ENCODE measurements at places on chromosomes 12 and 14.
A peak's percentile ranks its signal among the peaks of the same experiment; 100 is the strongest.

DNA sequence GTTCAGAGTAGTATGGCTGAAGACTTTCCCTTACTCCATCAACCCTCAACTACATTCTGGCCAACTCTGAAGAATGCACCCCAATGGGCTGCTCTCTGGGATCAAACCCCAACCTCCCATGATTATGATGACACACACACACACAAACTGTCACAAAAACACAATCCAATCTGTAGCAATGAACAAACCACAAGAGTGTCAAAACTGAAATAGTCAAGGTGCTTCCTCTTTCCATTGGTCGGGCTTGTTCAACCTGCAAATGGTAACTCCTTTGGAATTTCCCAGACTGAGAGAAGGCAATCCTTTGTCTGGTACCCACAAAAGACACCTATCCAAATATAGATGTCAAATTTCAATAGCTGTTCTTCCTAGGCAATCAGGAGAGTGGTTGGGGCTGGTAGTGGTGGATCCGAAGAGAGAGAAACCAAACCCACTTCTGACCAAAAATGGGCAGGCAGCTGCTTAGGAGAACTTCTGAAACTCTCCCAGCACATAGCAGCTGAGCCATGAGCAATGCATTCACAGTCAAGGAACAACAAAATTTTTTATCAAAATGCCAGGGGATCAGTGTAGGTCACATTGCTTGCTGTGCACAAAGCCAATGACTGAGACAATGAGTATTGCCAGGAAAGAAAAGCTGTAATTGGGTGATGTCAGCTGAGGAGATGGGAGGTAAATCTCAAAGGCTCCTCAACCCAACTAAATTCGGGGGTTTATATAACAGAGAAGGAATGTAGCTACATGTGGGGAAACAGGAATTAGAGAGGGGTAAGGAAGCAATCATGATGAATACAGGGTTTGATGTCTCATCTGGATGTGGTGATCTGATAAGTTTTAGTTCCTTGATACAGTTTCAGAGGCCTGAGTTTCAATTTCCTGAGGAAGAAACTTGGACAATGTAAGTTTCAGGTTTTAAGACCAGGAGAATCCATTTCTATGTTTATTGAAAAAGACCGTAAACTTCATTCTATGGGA is 191.4 kb downstream of the KITLG start:
- no peak for DNase-seq

DNA sequence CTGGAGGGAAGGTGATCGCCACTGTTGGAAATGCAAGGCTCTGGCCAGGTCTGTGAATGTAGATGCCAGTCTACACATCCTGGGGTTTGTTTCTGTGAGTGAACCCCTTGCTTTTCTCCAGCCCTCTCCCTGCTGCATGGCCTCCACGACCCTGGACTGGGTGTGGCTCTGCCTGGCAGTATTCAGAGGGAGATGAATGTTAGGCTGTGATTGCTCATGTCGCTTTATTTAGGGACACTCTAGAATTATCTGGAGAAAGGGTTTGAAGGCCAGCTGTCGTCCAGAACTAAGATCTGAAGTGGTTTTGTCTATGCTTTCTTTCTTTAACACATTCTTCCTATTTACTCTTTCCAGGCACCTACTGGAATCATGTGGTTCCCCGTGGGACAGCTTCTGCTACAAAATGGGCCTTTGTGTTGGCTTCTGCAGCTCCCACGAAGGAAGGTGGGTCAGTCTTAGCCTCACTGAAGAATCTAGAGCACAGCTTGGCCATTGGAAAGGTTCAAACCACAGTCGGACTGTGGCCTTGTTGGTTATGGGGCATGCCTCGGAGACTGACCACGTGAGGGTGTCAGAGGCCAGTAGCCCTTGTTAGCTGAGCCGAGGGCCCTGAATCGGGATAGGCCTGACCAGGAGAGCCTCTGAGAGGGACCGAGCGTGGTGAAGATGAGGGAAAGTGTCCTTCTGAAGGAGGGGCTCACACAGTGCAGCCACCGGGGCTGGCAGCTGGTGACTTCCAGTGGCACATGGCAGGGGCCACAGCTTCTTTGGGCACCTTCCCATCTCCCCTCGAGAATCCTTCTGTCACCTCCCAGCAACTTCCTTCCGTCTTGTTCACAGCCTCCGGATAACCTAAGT is 59.1 kb downstream of the ANKRD9 start:
- DNase-seq: no peak

DNA sequence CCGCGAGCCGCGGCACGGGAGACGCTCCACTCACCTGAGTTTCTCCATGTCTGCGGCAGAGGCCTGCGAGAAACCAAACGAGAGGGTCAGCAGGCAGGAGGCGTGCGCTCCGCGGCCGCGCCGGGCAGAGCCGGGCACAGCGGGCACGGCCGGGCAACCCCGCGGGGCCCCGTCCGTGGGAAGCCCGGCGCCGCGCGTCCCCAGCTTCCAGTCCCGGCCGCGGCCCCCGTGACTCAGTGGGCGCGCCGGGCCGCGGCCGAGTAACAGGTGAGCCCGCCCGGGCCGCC is 19.4 kb downstream of the BEGAIN start:
- DNase-seq: no peak

DNA sequence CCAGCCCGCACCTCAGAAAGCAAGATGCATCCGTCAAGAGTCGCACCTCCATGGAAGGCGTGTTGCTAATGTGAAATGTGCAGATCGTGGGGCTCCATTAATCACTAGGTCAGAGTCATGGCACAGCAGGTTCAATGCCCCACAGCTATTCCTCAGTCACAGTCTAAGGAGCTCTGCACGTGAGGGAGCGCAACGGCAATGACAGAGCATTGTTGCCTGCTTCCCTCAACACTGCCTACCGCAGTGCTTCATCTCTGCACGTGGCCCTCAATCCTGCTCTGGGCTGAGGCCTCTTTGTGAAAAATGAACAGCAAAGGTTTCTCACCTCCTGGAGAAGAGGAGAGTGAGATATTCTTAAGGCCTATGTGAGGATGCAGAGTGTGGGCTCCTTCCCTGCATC is 995.2 kb upstream of the TMEM132C start:
- DNase-seq: no peak

- no peak for DNase-seq
Measured at GRCh38 chr14:86457481-86458135, 927.7 kb downstream of the FLRT2 start.

- no peak for DNase-seq
Measured at GRCh38 chr14:61187196-61187905, 93.8 kb downstream of the TMEM30B start.

- no peak for DNase-seq
Measured at GRCh38 chr12:132941336-132941954, 14.7 kb downstream of the ZNF605 start.

DNA sequence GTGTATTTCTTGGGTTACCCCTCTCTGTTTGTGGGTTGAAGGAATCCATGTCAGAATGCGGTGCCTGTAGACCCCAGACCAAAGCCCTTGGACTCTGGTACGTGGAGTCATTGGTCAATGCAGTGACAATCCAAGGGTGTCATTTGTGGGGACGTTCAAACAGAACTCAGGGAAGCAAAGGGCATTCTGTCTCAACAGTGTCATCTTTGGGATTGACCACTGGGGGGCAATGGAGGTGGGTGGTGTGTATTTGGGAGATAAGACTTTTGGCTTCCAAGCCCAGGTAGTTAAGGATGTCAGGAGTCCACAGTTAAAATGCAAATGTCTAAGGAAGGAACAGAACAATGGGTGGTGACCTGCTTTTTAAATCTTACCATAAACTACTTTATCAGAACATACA is 54.6 kb upstream of the CCDC175 start:
- no peak for DNase-seq

GRCh38 chr12:52243856-52244614 is 11.0 kb downstream of the KRT7 start:
- DNase-seq: peak; percentile 59

- no peak for DNase-seq
Measured at GRCh38 chr12:104695453-104696148, 238.9 kb downstream of the CHST11 start.

GRCh38 chr12:7994731-7995205 is 37.7 kb upstream of the FOXJ2 start:
- peak; percentile 20 for DNase-seq

- no peak for DNase-seq
Measured at GRCh38 chr14:65335411-65335947, 77.1 kb upstream of the FUT8 start.

- peak; percentile 66 for DNase-seq
Measured at GRCh38 chr12:93441081-93441616, 598 bp downstream of the UBE2N start.

GRCh38 chr14:63345826-63346225 is 27.1 kb upstream of the GPHB5 start:
- no peak for DNase-seq

DNA sequence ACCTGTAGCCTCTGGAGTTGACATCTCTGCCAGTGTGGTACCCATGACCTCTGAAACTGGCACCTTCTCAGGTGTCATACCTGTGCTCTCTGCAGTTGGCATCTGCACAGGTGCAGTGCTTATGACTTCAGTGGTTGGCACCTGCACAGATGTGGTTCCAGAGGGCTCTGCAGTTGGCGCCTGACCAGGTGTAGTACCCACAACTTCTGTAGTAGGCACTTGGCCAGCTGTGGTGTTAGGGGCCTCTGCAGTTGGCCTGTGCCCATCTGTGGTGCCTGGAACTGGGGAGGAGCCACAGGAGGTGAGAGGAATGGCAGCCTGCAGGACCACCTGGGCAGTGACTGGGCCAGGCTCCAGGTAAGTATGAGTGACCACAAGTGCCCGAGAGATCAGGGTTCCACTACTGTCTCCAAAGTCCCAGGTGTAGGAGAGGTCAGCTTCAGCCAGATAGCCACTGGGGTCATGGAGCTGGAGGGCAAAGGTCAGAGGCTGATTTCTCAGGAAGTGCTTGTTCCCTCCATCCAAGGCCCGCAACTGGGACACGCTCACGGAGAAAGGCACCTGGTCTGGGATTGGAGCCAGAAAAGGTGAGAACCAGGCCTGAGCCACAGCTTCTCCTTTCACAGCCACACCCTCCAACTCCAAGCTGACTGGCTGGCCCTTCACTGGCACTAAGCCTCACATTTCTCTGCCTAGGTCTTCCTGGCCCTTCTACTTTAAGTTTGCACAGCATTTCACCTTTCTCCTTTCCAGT is 8.6 kb downstream of the PMEL start:
- DNase-seq: no peak

DNA sequence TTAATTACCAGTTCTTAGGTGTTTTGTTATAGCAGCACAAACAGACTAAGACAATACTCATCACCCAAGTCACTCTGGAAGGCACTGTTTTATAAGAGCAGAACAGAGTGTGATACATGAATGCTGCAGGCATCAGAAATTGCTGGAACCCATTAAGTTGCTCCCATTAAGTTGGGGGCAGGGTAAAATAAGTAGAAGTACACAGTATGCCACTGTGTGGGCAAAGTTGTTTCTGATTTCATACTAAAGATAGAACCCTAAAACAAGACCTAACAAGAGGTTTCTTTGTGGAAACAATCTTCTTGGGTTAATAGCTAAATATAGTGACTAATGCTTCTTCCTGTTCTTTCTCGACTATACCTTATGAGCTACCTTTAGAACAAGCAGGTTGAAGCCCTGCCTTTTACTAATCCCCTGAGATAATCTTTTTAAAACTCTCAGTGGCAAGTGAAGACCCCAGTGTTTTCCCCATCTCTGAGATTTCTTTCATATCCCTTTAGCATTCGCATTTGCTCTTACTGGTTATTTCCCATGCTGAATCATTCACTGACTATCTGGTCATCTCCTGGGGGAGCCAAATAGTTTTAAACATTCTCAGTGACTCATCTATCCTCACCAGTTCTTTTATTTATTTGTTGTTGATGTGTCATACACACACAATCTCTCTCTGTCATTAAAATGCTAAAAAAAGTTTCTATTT is 52.3 kb downstream of the SOCS2 start:
- DNase-seq: peak; percentile 46

DNA sequence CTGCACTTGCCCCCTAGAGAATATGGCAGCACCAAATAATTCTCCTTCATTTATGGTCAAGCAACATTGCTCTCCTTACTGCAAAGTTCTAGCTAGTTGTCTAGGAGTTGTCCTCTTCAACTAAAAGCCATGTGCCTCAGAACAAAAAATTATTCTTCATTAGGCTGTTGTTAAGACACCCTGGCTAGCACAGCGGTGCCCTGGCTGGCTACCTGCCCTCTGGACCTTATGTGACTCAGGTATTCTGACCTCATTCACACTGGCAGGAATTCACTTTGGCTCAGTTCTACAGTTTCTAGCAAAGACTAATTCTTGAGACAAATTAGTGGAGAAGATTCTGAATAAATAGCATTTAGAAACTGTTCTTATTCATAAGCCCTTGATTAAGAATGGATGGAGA is 224.4 kb upstream of the KRR1 start:
- DNase-seq: no peak
